NCI-H510A treated with DMSO at 0.1 percent for 48 hours (cell line): ENCODE measurements at places on chromosomes 5 and 9.

GRCh38 chr5:50606179-50606578, 60.3 kb upstream of the PARP8 start:
- no peak for DNase-seq

DNA sequence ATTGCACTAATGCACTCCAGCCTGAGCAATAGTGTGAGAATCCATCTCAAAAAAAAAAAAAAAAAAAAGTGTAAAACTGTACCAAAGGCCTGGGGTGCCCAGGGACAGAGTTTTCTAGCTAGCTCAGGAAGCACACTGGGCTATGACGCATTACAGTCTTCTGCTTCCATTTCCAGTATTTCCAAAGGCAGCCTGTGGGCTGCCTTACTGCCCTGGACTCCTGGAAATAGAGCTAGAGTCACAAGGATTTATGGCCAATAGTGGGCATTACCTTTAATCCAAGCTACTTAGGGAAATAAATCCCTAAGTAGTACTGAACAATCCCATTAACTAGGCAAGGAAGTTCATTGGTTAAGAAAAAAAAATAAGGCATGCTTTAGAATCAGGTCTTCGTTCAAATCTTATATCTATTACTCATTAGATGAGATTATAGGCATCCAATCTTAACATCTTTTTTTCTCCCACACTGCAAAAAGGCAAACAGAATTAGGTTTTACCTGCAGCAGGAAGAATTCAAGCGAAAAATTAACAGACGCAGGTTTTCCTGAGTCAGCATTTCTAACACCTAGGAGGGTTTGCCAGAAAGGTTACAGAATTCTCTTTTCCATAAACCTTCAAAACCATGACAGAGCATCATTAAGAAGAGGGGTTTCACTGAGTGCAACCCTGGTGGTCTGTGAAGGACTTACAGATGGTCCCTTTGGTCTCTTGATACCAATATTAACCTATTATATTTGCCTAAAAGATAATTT, 85.6 kb upstream of the CCDC112 start:
- no peak for DNase-seq

DNA sequence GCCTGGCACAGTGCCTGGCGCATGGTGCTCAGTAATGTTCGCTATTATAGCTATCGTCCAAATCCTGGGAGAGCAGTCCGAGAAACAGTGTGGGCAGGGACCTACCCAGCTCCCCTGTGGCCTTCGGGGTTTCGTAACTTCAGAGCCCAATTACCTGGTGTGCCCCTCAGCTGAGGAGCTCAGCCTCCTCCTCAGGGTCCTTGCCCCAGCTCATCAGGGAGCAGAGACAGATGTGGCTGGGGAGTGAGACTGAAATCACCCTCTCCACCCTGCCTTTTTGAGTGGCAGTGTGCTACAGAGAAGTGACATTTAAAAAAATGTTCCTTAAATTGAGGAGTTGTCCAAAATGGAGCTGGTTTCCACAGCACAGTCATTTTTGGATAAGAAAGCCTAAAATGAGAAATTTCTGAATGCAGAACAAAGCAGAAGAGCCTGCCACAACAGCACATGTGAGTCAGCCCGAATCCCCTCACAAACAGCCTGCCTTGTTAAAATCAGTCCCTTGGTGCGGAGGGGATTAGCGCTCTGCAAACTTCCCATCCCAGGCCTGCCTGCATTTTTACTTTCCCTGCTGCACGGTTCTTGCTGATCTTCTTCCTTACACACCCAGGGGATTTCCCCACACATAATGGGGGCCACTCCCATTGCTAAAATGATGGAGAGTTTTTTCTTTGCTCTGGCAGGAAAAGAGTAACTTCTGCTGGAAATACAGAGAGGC, 78.1 kb upstream of the PITX1 start:
- no peak for DNase-seq

DNA sequence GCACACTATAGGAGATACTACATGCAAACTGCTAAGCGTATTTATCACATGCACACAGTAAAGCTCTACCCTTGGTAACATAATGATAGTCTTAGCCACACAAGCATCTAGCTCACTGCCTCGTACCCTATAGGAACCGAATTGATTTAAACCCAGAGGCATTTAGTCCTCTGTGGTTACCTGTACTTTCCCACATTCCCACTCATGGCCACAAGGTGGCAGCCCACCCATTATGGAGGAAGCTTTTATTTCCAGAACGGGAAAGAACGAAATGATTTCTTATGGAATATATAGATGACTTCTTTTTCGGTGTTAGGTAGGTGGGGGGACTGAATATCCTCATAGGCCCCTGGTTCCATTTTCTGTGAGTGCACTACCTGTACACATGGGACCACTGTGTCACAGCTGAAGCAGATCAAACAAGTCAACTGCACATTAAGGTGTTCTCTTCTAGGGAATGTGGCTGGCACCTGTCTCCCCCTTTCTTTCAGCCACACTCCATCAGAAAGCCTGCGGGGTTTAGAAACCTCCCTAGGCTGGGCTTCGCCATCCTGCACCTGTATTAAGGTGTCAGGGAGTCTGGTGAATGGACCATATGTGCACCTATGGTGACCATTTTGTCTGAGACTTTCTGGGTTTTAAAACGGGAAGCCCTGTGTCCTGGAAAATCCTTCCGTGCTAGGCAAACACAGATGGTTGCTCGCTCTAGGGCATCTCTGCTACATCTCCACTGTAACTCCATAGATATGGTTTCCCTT, 313.2 kb downstream of the SLIT3 start:
- DNase-seq, result peak; percentile 42

DNA sequence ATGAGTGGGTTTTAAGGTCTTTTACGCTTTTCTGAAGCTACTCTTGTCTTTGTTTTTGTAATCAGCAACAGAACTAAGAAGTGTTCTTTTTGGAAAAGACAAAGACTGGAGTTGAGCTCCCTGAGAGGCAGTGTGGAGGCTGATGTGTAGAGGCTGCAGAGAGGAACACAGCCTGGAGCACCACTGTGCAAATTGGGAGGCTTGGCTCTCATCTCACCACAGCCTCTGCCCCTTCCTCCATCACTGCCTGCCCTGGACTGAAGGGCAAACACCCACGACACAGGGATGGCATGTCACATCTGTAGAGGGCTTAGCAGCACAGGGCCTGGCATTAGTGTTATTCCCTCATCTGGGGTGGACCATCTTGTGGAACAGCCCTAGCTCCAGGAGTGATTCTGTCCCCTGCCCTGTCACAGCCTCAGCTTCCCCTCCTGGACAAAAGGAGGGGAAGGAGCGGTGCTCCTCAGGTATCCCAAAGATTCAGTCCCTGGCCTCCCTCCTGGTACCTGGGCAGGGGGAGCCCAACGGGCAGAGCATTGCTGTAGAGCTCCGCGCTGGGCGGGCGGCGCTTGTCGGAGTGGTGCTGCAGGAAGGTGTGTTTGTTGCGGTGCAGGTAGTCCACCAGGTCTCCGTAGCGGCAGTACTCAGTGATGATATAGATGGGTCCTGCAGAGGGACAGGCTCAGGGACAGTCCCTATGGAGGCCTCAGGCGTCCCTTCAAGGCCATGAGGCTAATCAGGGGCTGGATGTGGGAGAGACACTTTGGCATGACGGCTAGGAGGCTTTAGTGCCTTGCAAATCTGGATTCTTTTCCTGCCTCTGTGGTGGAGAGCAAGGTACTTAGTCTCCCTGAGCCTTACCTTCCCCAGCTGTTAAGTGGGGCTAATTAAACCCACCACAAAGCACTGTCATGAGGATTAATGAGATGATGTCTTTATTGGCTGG, 32.8 kb downstream of the PDGFRB start:
- no peak for DNase-seq

DNA sequence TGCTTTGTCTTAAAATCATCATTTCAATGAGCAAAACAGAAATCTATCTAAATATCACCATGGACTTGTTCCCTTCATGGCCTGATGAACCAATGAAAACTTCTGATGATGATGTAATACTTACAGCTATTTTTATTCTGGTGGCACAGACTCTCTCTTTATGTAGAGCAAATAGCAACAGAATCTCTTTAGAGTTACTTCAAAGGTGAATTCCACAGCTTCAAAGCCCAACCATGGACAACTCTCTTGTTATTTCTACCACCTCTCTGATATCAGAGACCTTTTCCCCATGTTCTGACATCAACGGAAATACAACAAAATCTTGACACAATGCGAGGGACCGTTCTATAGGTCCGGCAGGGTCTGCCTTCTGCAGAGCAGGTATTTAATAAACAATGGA, 70.1 kb downstream of the RETREG1 start:
- DNase-seq, result no peak

DNA sequence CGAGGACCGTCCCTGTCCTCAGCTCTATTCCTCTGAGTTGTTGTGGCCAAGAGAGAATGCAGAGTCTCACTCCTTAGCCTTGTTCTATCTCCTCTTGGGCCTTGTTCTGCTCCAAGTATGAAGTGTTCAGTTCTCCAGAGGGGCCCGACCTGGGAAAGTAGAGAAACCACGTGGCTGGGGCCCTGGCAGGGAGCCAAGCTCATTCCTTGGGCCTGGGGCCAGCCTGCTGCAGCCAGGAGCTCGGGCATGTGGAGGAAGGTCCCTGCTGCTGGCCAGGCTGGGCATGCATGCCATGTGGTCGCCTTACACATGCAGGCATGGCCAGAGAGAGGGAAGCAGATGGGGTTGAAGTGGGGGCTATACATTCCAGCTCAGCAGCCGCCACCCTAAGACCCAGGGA, 60.7 kb downstream of the COL27A1 start:
- DNase-seq, result no peak

- DNase-seq, result no peak
Observed at GRCh38 chr9:91451431-91452270, 28.0 kb upstream of the NFIL3 start.

DNA sequence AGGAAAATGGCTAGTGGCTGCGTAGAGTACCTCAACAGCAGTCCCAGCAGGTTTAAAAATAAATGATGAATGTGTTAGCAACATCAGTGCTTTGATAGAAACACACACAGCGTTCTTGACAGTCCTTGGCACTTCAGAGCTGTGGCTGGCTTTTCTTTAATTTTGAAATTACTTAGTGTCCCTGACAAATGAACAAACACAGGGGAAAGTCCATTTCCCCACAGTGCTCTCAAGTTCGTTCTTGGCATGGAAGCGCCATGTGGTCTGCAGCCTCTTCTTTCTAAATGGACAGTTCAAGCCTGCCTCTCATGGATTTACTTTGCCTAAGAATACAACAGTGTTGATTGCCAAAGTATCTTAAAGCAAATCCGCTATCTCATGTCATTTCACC, 102.2 kb downstream of the ADAMTS12 start:
- no peak for DNase-seq

GRCh38 chr9:90505695-90506094, 136.9 kb downstream of the DIRAS2 start:
- DNase-seq, result no peak

DNA sequence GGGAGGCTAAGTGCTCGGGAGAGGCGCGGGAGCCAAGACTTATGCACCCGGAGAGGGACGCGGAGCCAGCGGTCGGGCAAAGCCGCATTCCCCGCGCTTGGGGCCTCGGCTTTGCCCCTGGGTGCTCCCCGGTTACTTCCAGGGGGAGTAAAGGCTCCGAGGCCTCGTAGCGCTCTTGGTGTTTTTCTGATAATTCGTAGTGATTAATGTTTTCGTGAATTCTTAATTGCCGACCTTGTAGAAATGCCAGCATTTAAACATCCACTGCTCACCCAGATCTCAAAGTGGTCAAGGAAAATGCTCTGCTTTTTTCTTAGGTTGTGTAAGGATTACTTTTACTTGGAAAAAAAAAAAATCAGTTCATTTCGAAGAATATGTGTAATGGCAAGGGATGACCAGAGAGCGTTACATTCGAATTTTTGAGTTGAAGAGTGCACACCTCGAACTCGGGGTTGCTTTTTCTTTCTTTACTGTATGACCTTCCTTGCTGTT, 654 bp upstream of the TUT7 start:
- peak; percentile 77 for DNase-seq

- DNase-seq, result no peak
Observed at GRCh38 chr5:94366811-94367210, 251.6 kb downstream of the KIAA0825 start.

DNA sequence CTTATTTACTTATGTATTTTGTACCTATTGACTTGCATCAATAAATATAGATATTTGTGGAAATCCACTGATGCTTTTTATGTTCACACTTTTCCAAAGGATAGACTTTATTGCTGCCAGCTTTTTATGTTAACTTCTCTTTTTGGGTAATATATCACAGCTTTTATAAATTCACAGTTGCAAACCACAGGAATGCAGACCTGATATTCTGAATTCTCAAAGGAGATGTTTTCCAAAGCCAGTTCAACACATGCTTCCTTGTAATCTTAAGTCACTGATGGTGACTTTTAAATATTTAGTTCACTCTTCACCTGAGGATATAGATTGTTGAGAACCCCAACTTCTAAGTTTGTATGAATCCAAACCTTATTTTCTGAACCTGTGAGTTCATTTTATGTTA, 223.4 kb upstream of the PRR16 start:
- no peak for DNase-seq

- no peak for DNase-seq
Observed at GRCh38 chr9:100455470-100455869, 17.5 kb upstream of the TMEFF1 start.

DNA sequence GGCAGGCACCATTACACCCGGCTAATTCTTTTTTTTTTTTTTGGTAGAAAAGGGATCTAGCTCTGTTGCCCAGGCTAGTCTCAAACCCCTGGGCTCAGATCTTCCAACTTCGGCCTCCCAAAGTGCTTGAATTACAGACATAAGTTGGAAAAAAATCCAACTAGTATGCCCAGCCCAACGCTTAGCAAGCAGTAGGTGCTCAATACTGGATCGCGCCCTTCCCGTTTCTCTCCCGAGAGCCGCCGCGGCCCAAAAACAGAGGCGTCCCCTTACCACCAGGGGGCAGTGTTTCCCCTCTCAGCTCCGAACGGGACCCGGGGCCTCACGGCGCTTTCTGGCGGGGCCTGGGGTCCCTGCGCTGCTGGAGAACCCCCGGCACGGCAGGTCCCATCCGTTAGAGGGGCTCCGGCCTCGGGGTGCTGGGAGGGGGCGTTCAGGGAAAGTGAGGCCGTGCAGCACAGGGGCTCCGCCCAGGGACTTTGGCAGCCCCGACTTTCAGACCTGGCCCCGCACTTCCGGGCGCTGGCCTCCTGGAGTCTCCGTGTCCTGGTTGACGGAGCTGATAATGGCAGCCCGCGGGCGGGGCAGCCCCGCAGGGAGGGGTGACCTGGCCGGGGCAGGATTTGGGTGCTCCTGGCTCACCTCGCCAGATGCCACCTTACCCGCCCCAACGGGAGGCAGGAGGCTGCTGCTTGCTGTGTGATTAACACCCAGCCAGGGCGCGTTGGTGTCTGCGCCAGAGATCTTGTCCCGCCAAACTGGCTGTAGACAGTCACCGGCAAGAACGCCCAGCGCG, 15.2 kb downstream of the PTGES start:
- DNase-seq, result peak; percentile 81

GRCh38 chr5:36230151-36230790, 11.5 kb downstream of the NADK2 start:
- no peak for DNase-seq

GRCh38 chr9:8880060-8880459, 1080.5 kb upstream of the DMAC1 start:
- peak; percentile 18 for DNase-seq

DNA sequence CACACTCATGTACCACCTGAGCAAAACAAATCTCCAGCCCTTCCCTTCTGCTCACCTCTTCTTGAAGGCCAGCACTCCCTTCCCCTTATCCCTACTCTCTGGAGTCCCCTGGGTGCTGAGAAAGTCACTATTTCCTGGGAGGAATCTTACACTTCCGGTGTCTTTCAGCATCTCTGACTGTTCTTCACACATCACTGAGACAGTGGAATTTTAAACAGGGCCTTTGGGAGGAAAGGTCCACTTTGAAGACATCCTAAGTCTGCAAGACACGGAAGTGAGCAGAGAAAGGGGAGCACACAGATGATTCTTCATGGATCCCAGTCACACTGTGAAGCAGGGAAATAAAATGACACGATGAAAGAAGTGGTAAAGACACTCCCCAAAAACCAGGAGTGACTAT, 25.6 kb downstream of the FRMD3 start:
- no peak for DNase-seq
